ENCODE measurements at places on chromosomes 2 and 18.

GRCh38 chr2:226791487-226792081, 8.0 kb downstream of the IRS1 start:
- DNase-seq: peak; percentile 89

- DNase-seq: no peak
Observed at GRCh38 chr2:27756544-27757498, 14.7 kb upstream of the MRPL33 start.

DNA sequence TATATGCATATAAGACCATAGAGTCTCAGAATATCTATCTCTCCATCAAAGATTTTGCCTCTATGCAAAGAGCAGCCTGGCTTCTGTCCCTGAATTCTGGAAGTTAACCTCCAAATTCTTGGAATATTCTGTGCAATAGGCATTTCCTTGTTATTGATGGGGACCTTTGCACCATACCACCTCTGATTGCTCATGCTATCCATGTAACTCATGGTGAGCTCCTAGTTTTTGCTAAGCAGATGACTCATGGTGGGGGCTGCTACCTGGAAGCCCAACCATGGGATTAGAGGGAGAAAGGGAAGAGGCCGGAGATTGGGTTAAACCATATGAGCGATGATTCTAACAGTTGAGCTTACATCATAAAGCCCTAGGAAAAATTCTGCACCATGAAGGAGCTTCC, 310.2 kb upstream of the FIGN start:
- no peak for DNase-seq

DNA sequence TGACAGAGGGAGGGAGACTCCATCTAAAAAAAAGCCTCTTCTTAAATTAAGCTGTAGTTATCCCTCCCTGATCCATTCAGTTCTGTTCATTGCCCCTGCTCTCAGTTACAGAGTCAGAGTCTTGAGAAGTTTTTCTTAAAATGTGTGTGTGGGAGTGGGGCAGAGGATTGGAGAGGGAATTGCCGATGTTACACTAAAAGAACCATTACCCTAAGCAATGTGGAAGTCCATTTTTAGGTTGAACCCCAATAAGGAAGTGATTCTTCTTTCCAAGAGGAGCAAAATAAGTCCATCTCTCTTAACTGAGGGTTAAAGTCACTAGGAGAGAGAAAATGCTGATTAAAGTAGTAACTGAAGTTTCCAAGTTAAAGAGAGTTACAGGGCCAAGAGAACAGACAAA, 21.2 kb upstream of the THOC1 start:
- DNase-seq: no peak

DNA sequence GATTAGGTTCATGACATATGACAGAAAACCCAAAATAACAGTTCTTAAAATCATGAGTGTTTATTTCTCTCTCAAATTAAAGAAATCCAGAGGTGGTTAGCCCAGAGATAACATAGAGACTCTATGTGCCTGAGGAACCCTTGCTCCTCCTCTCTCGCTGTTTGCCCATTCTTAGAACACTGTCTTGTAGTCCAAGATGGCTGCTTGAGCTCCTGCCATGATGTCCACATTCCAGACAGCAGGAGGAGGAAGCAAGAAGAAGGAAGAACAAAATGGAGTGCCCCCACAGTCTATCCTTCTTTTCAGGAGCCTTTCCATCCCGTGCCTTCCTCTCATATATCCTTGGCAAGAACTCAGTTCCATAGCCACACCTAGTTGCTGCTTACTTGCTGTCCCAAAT, 13.9 kb upstream of the ST8SIA5 start:
- DNase-seq: no peak

- DNase-seq: no peak
Observed at GRCh38 chr18:76496194-76496890, 1.3 kb upstream of the ZNF516 start.

- no peak for DNase-seq
Observed at GRCh38 chr18:35393716-35394115, 16.6 kb upstream of the ZNF396 start.

DNA sequence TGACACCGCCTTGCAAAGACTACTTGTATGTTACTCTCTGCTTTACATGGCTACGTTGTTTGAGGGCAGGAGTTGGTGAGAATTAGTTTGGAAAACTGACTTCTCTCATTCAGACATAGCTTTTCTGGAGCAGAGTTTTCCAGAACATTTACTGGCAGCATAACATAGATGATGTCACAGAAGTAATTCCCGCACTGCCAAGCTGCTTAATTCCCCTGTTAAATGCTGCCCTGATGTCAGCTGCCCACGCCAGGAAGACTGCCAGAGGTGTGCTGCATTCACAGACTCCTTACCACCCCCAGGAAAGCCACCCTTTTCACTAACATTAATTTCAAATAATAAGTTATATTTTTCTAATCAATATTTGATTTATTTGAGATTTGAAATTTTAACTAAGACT, 24.7 kb upstream of the PTPN2 start:
- no peak for DNase-seq

DNA sequence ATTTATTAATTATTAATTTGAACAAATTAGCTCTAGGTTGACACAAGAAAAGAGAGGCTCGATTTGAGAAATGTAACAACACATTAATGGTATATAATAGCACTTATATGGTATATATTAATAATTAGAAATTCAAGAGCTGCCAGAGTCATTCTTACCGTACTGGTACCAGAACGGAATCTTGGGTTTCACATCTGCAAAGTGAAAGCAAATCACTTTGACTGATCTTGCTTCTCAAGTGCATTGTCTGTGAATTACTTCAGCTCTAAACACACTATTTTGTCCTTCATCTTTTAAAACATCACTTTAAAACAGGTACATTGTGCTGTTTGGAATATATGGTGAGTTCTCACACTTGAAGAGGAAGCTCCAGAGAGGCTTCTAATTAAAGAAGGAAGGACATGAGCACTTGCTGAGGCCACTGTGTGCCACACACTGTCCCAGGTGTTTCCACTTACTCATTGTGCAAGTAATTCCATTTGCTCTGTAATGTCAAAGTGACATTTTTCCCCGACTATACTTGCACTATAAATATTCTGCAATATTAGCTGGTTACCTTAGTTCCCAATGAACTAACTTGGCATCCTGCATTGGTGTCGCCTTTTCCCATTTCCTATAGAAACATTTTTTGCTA, 85.8 kb downstream of the PLA2R1 start:
- no peak for DNase-seq

- no peak for DNase-seq
Observed at GRCh38 chr2:225993430-225993829, 593.9 kb downstream of the NYAP2 start.

- DNase-seq: no peak
Observed at GRCh38 chr2:215770668-215771067, 242.7 kb downstream of the MREG start.

All from activated T-helper 1 cell treated with Interleukin-2 at 50 U/mL for 16 hours (primary cell).